ENCODE measurements at places on chromosomes 16 and 17.

DNA sequence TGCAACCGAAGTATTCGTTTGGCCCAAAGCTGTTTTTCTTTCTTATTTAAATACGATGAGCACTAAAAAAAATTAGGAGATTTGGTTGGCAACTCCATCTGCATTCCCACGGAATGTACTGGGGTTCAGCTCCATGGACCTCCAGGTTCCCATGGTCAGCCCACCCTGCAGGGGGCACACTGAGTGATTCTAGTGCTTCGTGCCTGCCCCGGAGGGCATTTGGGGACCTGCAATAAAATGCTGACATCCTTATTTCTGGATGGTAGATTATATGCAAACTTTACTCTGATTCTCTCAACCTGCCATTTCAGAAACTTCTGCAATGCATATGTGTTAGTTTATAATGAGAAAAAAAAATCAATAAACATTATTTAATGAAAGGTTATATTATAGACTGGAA, 339.4 kb downstream of the XYLT1 start:
- no peak for DNase-seq

DNA sequence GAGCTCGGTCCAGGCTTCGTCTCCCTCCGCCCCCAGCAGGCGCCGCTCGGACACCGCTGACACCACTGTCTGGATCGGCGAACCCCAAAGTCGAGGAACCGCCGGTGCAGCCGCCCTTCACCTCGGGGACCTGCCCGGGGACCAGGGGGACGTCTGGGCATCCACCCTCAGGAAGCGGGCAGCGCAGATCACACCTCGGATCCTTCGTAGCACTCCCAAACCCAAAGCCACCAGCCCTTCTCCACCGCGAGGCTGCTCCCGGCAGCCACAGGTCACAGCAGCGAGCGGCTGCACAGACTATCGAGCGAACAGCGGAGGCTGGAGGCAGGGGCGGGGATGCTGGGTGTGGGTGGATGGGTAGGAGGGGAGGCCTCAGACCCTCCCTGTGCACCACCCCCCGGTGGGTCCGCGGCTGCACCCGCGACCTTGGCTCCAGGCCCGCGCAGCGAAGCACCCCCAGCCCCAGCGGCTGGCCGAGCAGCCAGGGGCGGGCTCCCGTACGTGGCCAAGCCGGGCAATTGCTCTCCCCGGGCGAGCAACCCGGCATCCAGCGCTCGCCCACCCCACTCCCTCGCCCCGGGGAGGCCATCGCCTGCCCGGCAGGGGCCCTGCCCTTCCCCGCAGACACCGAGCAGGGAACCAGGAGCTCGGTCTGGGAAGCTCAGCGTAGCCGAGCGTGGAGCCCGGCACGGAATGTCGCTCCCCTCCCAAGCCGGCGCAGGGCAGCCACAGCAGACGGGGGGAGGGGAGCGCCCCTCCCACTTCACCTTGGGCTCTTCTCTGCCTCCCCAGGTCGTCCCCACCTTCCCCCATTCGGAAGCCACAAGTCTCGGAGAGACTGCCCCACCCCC, 1.0 kb downstream of the SDK2 start:
- DNase-seq = peak; percentile 47

DNA sequence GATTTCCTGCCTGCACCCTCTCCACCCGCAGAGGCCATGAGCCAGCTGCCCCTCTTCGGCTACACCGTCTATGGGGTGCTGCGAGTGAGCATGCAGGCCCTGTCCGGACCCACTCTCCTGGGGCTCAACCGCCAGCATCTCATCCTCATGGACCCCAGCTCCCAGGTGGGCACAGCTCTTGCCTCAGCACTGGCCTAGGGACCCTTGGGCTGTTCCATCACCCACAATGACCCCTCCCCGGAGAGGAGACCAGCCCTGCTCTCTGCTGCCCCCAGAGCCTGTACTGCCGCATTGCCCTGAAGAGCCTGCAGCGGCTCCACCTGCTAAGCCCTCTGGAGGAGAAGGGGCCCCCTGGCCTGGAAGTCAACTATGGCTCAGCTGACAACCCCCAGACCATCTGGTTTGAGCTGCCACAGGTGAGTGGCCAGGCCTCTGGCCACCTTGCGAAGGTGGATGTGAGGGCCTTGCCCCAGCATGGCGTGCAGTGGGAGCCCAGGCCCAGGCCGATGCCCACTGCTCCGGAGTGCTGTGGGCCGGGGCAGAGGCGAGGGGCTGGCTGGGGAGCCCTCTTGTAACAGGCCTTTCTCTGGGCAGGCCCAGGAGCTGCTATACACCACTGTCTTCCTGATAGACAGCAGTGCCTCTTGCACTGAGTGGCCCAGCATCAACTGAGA, 7.3 kb upstream of the SMIM5 start:
- no peak for DNase-seq

GRCh38 chr16:49556606-49557446, 183.2 kb downstream of the C16orf78 start:
- no peak for DNase-seq

DNA sequence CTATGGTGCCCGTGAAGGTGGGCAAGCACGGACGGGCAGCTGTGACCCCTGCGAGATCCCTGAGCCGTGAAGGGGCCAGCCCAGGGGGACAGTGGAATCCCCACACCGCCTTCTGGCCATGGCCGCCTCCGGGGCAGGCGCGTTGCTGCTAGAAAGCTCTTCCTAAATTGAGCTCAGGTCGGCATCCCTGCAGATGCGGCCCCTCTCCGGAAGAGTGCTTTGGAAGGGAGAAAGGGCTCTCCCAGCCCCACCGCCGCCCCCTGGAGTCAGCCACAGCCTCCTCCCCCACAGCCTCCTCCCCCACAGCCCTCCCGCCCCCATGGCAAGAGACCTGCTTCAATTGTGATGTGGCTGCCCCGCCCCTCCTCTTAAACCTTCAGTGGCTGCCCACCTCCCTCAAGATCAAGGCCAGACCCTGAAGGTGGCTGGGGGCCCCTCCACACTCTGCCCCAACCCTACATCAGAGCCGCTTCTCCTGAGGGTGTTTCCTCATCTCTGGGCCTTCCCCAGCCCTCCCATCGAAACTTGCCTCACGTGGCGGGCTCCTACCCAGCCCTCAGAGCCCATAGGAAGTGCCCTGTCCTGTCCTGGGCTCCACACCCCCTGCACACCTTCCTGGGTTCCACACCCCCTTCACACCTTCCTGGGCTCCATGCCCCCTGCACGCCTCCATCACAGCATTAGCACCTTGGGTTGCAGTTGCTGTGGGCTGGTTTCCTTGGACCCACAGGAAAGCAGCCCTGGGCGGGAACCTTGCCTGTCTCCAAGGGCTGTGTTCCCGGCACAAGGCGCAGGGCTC, 5.5 kb upstream of the CBFA2T3 start:
- DNase-seq = no peak

- peak; percentile 28 for DNase-seq
Observed at GRCh38 chr17:60971515-60972369, 294.1 kb downstream of the BCAS3 start.

DNA sequence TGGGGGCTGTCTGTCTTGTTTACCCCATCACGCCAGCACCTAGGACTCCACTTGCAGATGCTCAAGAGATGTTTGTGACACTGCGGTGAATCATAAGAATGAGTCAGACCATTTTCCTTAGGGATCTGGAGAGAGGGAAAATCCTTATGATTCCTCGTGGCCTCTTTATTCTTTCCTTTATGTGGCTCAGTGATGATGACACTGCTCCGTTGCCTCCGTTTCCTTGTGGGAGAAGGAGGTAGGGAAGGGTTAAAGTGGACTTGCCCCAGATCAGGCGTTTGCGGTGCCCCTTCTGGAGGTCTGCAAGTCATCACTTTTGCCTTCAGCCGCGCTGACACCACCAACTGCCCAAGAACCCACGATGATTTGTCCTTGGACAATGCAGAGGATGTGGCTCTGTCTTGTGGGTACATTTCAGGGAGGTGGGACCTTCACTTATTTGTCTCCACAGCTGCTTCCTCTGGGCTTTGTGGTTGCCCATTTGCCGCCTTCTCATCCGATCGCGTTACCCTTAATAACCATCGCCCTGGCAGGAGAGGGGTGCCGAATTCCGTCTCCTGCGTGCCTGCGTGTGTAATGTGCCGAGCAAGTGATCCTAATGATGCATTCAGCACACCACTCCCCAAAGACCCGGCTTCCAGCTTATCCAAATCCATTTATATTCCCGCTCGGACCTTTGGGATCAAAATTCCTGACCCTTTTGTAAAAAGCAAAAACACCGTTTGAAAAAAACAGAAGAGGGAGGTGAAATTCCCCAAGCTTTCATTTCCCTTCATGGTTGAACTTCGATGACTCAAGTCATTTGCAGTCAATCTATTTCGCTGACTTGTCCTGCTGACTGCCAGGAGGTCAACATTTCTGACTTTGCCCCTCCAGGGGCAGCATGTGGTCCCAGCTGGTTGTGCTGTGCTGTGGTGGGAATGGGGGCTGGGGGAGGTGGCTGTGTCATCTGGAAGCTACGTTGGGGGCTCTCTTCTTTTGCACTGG, 87.2 kb upstream of the IRX3 start:
- peak; percentile 30 for DNase-seq

DNA sequence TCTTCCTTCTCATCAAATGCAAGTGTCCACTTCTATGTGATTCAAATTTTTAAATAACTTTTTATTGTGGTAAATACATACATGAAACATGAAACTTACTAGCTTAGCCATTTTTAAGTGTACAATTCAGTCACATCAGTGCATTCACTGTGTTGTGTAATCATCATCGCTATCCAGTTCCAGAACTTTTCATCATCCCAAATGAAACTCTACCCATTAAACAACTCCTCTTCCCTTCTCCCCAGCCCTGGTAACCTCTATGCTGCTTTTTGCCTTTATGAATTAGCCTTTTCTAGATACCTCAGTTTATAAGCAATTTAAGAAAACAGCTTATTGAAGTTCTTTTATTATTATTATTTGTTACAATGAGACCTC, 41.1 kb upstream of the IL34 start:
- DNase-seq = no peak

GRCh38 chr16:86786338-86786737, 208.0 kb downstream of the FOXL1 start:
- no peak for DNase-seq

- no peak for DNase-seq
Observed at GRCh38 chr17:41959030-41959335, 7.6 kb upstream of the CNP start.

GRCh38 chr17:31598399-31598782, 206.9 kb downstream of the RAB11FIP4 start:
- no peak for DNase-seq

- DNase-seq = no peak
Observed at GRCh38 chr17:78325076-78325687, 34.7 kb downstream of the SOCS3 start.

- peak; percentile 98 for DNase-seq
Observed at GRCh38 chr17:42428141-42428944, 5.3 kb upstream of the CAVIN1 start.
